ENCODE measurements at places on chromosomes 4 and X.

GRCh38 chr4:104971462-104971861 lies 175.2 kb upstream of the TET2 start:
- no peak for DNase-seq

DNA sequence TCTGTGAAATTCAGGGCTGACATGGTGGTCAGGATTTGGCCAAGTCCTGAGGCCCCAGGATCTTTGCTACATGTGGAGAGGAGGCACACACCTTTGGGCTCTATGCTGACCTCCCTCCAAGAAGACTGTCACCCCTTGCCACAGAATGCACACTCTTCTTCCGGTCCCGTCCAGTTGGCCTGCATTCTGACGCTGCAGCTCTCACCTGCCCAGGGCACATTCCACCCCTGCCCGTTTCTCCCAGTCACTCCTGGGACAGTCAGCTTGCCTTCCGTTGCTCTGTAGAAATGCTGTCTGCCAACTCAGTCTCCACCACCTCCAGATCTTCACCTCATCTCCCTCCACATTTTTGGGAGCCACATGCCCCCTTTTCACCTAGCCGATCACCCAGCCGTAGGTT lies 76.7 kb downstream of the SHROOM2 start:
- DNase-seq: no peak

DNA sequence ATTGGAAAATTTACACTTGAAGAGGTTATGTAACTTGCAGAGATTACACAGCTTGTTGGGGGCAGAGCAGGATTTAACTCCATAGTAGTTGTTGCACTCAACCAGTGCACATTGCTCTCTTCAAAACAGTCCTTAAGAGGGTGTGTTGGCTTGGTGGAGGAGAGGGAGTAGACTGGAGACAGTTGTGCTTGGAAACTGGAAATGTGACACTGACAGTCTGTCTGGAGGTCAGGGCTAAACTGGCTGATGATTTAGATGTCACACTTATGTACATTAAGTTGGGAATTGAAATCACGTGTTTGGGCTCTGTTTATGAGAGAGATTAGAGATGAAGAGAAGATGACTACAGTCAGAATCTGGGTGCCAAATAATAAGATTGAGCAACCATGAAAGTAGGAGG lies 32.9 kb downstream of the CCSER1 start:
- no peak for DNase-seq

- no peak for DNase-seq
Observed at GRCh38 chr4:3670521-3671519, 95.4 kb upstream of the ADRA2C start.

GRCh38 chr4:150244600-150244999 lies 166.4 kb downstream of the DCLK2 start:
- no peak for DNase-seq

- DNase-seq: no peak
Observed at GRCh38 chr4:80237992-80238391, 28.5 kb upstream of the FGF5 start.

GRCh38 chr4:150573534-150573933 lies 8.4 kb upstream of the MAB21L2 start:
- no peak for DNase-seq

GRCh38 chrX:103413705-103414387 lies 37.5 kb downstream of the BEX3 start:
- DNase-seq: no peak

DNA sequence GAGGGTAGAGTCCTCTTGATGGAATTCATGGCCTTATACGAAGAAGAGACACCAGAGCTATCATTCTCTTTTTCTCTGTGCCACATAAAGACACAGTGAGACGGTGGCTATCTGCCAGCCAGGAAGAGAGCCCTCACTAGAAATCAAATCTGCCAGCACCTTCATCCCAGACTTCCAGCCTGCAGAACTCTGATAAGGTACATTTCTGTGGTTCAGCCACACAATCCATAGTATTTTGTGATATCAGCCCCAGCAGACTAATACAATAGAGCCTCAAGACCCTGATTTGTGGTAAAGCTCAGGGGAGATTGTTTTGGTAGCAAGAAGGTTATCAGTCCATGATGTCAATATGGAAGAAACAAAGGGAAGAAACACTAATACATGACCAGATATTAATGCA lies 1213.2 kb downstream of the NLGN4X start:
- DNase-seq: no peak

DNA sequence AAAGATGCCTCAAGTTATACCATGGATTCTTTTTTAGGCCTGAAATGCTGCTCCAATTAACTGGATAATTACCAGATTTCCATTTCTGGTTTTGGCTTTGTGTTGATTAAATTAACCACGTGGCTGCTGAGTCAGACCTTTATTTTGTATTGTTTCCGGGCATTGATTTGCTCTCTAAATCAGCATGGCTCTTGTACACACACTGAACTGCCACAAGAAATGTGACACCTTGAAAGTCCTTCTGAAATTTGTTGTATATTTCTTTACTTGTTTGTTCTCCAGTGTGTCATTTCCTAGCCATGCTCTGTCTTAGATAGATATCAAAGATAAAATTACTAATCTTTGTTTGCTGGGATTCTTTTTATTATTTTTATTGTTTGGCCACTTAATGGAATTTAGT lies 11.7 kb downstream of the MTTP start:
- DNase-seq: no peak

- DNase-seq: no peak
Observed at GRCh38 chr4:107710493-107711459, 9.3 kb downstream of the PAPSS1 start.

DNA sequence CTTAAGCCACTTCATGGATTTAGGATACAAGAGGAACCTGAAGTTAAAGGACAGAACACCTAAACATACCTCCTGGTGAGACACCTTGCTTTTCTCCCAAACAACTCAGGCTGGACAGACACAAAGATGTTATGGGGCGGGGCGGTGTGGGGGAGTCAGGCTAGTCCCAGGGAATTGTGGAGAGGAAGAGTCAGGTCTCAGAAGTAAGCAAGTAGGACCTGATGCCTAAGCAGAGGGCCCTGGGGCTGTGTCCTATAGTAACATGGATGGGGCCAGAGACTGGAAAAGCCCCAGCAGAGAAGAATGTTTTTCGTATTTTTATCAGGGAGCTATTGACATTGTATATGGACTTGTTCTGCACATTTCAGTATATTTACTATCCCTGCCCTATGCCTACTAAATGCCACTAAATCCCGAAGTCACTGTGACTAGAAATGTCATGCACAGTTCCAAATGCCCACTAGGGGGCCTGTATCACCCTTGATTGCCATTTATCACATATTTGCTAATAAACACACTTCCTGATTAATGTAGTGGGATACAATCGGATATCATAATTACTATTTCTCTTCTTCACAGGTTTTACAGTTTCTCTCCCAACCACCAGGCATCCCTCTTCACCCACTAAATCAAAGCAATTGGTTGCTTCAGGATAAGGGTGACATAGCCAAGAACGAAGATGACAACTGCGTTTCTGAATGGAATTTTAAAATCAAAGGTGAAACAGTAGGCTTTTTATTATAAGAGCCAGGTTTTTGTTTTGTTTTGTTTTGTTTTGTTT lies 23.8 kb upstream of the ARHGAP10 start:
- DNase-seq: peak; percentile 39

DNA sequence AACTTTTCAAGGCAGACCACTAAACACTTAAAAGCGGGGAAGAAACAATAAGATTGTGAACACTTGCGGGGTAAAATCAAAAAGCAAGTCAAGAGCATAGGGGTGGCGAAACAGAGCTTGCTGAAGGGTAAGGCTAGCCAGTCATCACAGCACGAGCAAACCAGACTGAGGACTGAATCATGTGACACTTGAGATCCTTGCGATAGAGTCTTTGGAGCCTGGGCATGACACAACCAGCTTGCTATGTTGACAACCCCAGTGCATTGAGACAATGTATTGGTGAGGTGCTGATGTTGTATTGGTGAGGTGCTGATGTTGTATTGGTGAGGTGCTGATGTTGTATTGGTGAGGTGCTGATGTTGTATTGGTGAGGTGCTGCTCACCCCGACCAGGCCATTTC lies 72.3 kb downstream of the SLIT2 start:
- no peak for DNase-seq
